ENCODE measurements at places on chromosomes 7 and 10. TPM values are rescaled to one million over a fixed set of nuclear protein-coding genes. Genes with fewer than 3 reads are reported as not detected.
A peak's percentile ranks its signal among the peaks of the same experiment; 100 is the strongest.

The IL6 gene
- 18.2 TPM for total RNA-seq

The INA gene
- 1.3 TPM for total RNA-seq

The RAPGEF5 gene
- total RNA-seq, result 0.55 TPM

The FFAR4 gene
- not detected for total RNA-seq

DNA sequence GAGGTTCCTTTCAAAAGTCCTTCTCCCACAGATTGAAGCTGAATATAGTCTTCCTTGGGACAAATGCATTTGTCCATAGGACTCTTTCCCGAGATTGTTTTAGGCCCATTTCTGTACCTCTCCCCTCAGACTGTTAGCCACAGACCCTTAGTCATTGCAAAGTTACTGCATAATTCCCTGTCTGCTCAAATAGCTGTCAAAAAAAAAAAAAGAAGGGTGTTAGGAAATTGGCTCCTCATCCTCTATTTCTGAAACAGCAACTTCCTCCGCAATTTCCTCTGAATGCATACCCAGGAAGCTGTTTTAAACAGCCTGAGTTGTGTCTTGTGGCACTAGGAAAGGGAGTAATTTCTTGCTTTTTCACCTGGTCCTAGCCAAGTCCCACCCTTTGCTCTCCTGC is 5.4 kb downstream of the LRRC4 start:
- no peak for DNase-seq

DNA sequence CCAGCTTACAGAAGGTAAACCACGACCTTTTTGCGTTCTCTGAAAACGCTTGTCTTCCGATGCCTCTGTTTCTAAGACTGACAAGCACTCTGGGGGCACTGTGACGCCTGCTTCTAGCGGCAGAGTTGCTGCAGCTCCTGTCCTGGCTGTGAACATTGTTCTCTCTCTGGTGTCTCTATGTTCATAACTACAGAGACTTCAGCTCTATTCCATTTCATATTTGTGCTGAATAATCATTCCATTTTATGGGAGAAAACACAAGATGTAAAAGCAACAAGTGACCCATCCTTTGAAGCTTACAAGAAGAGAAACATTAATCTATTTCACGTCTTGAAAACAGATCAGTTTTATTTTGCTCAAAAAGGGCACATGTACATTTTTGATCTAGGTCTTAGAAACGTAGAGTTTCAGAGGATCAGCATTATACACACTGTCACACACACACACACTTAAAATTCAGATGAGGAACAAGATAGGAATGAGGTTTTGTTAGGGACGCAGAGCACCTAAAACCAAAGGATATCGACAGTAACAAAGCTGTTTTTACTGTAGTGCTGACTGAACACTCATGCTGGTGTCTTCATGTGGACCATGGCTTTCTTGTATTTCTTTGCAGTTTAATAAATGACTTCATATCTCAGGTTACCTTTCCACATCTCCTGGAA is 3.0 kb downstream of the IKZF1 start:
- no peak for DNase-seq

GRCh38 chr10:11170993-11171851 is 153.6 kb downstream of the CELF2 start:
- no peak for DNase-seq

DNA sequence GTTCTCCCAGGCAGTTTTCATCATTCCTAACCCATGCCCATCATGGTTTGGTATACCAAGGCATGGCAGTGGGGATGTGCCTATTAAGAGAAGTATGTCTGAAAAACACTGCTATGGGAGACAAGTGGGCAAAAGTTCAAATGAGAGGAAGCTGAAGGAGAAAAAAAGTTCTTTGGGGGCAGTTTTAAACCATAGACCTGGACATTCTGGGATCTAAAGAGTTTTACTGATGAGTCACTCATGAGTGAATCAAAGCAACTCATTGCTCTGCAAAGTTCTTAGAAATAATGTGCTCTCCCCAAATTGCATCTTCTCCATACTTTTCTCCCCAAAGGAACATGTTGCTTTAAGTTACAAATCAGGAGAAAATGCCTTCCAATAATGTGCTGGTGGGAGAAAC is 256.9 kb upstream of the MTPN start:
- DNase-seq, result no peak

- DNase-seq, result peak; percentile 20
Measured at GRCh38 chr7:964401-965231, 10.1 kb upstream of the ADAP1 start.

The SPOCK2 gene
- total RNA-seq, result not detected

DNA sequence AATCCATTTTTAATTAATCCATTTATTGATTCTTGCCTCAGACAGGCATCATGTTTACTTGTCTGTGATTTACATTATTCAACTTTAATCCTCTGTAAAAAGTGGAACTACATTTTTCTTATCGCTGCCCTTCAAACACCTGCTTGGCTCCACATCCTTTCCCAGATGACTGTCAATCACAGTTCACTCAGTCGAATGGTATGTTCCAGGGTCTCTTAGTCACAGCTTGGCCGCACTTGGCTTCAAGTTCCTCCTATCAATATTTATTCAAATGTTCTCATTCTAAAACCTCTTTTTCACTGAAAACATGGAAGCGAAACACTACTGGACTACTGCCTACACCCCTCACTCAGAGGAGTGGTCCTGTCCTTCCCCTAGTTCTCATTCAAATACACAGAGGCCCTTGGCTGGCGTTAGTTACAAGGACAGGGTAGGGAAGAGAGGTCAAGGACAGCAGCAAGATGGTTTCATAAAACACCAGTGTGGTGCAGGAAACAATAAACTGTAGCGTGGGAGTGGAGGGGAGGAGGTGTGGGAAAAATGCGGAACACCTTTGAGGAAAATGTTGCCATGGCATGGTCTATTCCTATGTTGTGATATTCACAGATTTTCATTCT is 143.2 kb downstream of the USP6NL start:
- DNase-seq, result no peak
